SW 1271 (cell line): ENCODE measurements at places on chromosomes 4 and X.

DNA sequence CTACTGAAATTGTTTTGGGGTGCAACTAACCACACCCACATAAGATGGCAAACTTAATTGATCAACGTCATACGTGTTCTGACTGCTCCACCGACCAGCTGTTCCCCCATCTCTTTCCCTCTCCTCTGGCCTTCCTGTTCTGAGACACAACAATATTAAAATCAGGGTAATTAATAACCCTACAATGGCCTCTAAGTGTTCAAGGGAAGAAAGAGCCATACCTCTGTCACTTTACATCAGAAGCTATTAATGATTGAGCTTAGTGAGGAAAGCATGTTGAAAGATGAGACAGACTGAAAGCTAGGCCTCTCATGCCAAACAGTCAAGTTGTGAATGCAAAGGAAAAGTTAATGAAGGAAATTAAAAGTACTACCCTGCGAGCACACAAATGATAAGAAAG lies 173.9 kb upstream of the FTHL17 start:
- DNase-seq: no peak

GRCh38 chrX:24243188-24243587 lies 70.7 kb downstream of the SUPT20HL2 start:
- DNase-seq: no peak

GRCh38 chr4:119744580-119744979 lies 116.0 kb upstream of the PDE5A start:
- no peak for DNase-seq

DNA sequence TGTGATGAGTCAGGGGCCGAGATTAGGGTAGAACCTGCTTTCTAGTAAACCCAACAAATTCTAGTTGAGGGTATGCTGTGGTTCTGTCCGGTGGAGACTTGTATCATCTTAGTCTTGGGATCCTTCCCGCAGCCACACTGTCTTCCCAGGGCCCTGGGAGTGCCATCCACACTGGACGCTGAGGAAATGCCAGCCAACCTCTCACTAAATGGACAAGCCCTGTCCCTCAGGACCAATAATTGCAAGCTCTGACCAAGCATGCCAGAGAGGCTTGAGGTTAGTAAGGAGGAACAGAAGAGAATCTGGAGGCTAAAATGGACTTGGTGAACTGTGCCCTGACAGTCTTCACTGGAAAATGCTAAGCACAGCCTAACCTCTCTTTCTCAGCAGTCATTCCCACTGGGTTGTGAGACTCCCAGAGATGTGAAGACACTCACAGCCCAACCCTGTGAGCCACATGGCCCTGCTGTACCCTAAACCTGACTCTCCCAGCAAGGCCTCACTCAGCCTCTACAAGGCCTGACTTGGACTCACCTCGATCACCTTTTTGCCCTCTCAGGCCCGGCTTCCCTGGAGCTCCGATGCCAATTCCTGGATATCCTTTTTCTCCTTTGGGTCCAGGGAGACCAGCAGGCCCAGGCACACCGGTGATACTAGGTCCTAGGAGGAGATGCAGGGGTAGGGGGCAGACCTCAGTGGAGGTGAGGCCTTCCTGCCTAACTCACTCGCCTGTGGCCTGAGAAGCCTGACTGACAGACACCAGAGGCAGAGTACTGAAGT lies 77.6 kb downstream of the ATG4A start:
- DNase-seq: no peak

- DNase-seq: no peak
Observed at GRCh38 chrX:119763181-119763580, 4.8 kb downstream of the SOWAHD start.

GRCh38 chr4:74203467-74203866 lies 45.5 kb downstream of the MTHFD2L start:
- DNase-seq: no peak

DNA sequence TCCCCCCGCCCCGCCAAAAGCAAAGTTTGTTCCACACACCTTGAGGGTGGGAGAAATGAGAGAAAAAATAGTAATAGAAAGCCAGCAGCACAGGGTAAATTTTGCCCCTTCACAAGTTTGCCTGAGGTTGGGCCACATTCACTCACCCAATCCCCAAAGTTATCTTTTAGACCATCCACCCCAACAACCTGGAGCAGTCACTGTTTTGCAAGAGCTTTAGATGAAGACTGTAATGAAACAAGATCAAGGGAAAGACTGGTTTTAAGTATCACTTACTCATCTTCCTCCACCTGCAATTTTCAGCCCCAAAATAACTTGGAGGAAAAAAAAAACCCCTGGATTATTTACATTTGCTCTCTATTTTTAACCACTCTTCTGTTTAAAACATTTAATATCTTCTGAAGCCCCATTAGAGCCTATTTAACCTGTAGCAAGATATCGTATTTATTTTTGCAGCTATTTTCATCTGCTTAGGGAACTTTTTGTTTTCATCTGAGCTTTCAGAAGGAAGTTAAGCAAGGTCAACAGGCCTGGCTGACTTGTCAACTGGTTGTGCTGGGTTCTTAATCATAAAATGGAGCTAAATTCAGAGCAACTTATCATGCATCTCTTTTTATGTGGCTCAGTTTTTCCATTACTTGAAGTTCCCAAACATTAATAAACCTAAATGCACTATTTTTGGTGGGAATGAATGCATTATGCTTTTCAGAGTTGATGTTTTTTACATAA lies 24.6 kb upstream of the TBL1X start:
- DNase-seq: no peak
